ENCODE measurements at places on chromosomes 7 and 10.

GRCh38 chr10:84845628-84846261, 517.4 kb downstream of the CCSER2 start:
- no peak for DNase-seq

- DNase-seq, result no peak
Observed at GRCh38 chr10:14623931-14624330, 150.8 kb downstream of the FAM107B start.

- no peak for DNase-seq
Observed at GRCh38 chr10:31749981-31750840, 178.4 kb downstream of the ARHGAP12 start.

- no peak for DNase-seq
Observed at GRCh38 chr10:79353000-79353406, 5.7 kb downstream of the PPIF start.

DNA sequence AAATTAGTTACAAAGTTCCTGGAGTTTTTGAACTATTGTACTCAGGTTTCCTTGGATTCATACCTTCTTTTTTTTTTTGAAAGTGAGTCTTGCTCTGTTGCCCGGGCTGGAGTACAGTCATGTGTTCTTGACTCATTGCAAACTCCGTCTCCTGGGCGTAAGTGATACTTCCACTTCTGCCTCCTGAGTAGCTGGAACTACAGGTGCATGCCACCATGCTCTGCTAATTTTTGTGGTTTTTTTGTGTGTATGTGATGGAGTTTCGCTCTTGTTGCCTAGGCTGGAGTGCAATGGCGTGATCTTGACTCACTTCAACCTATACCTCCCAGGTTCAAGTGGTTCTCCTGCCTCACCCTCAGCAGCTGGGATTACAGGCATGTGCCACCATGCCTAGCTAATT, 22.3 kb downstream of the MCM10 start:
- DNase-seq, result no peak

DNA sequence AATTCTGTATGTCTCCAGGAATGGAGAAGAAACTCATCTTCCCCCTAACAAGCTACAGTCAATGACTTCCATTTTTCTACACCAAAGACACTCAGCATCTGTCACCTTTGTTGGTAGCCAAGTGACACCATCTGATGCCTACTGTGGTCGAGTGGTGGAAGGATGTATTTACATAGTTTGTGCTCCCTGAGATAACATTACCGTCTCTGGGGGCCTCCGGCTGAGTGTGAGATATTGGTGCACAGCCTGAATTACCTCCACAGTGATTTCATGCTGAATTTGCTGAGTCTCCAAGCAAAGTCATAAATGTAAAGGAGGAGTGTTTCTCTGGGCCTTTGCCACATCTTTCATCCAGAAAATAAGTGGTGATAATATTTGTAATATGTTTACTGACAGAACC, 114.0 kb downstream of the GRID1 start:
- no peak for DNase-seq

- no peak for DNase-seq
Observed at GRCh38 chr10:52864201-52865106, 91.9 kb upstream of the MBL2 start.

GRCh38 chr7:65966146-65966545, 15.9 kb downstream of the GUSB start:
- DNase-seq, result no peak

DNA sequence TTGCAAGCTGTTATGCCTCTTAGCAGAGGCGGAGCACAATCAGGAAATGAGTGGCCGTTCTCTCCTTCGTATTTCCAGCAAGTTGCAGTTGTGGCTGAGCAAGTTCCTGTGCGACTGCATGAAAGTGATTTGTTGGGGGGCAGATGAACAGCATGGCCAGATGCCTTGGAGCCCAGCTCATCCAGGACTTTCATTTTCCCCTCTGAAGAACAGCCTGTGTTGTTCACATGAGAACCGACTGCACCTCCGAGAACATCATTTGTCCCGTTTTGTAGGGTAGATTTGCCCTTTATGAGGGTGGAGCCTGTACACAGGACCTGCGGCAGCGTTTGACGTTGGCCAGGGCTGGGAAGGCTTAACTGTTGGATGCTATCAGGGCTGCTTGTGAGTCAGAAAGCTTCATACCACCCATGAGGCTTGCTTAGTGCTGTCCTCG, 4.4 kb downstream of the BAG3 start:
- no peak for DNase-seq

GRCh38 chr7:78139335-78139734, 340.8 kb downstream of the PHTF2 start:
- no peak for DNase-seq

DNA sequence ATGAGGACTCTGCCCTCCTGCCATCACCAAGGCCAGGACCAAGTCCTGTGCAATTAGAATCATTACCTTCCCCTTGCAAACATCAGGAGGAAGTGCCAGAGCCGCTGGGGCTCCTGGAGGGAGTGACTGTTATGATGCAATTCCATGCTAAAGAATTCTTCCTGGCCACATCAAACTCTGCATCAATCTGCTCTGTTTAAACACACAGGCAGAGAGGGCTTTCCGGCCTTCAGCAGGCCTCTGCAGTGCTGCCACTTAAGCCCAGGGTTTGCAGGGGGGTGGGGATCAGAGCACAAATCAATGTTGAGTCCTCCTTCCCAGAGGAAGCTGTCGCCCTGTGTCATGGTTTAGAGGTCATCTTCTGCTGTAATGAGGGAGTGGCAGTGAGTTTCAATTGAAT, 58.1 kb downstream of the CTBP2 start:
- DNase-seq, result no peak

DNA sequence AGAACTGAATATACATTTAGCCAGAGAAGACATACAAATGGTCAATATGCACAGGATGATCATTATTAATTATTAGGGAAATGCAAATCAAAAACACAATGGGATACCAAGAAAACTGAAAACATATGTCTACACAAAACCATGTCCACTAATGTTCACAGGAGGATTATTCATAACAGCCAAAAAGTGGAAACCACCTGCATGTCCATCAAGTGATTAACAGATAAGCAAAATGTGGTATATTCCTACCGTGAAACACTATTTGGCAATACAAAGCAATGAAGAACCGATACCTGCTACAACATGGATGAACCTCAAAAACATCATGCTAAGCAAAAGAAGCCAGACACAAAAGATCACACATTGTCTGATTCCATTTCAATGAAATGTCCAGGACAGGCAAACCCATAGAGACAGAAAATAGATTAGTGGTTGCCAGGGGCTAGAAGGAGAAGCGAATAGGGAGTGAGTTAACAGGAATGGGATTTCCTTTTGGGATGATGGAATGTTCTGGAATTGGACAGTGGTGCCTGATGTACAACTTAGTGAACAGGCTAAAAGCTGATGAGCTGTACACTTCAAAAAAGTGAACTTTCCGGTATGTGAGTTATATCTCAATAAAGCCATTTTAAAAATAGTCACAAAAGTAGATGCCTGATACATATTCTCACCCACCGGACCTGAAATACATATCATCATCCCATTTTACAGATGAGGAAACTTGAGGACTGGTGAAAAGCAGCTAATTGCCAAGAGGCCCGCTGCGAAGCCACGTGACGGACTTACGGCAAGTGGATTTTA, 33.6 kb downstream of the HIPK2 start:
- DNase-seq, result no peak

DNA sequence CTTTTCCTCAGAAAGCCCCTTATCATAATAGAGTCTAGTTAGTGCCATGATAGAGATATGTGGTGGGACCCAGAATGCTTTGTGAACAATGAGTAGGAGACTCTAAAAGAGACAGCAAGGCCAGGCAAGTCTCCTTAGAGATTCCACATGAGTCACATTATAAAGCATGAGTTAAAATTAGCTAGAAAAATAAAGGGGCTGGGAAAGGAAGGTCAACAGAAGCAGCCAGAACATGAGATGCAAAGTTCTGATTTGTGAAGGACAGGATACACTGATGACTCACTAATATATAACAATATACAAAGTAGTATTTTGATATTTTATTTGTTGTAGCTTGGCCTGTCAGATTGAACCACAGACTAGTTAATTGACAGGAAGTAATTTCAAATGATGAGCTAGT, 25.3 kb upstream of the SNX13 start:
- DNase-seq, result no peak

DNA sequence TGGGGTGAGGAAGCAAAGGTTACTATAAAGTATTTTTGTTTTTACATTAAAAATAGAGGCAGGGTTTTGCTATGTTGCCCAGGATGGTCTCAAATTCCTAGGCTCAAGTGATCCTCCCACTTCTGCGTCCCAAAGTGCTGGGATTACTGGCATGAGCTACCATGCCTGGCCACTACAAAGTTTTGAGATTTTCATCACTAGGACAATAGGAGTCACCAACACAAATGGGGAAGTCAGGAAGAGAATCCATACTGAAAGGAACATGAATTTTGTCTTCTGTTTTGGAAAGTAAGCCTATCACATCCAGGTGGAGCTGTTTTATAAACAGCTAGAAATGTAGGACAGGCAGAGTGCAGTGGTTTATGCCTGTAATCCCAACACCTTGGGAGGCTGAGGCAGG, 20.0 kb upstream of the CAPZA2 start:
- no peak for DNase-seq

DNA sequence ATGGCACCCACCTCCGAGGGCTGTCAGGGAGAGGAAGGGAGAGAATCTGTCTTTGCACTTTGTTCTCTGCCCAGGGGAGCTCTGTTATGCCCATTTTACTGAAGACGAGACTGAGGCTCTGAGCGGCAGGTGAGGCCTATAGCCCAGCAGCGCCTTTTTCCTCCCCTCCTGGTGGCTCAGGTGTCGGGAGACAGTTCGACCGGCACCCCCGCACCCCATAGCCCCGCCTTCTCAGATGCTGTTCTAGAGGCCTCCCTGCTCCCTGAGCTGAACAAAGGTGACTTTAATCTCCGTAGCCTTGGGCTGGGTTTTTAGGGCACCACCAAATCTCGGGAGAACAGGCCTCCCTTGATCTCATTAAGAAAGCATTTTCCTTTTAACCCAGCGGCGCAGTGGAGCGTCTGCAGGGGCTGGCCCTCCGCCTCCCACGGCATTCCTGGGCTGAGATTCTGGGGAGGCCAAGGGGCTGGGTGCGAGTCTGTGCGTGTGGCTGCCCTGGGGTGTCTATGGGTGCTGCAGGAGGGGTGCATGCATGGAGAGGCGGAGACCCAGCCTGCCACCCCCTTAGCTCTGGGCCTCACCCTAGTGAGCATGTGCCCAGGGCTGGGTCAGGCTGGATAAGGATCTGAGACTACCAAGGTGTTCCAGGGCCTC, 3.3 kb downstream of the LFNG start:
- no peak for DNase-seq

- no peak for DNase-seq
Observed at GRCh38 chr7:1969459-1970284, 263.1 kb downstream of the MAD1L1 start.

GRCh38 chr10:48604991-48605508, at the start of gene ARHGAP22:
Gene ARHGAP22 (minus strand): TSS chr10:48605073. CDS start chr10:48604796, 277 bp downstream.
- no peak for DNase-seq

GRCh38 chr7:114689406-114689805, 232.5 kb upstream of the MDFIC start:
- no peak for DNase-seq

DNA sequence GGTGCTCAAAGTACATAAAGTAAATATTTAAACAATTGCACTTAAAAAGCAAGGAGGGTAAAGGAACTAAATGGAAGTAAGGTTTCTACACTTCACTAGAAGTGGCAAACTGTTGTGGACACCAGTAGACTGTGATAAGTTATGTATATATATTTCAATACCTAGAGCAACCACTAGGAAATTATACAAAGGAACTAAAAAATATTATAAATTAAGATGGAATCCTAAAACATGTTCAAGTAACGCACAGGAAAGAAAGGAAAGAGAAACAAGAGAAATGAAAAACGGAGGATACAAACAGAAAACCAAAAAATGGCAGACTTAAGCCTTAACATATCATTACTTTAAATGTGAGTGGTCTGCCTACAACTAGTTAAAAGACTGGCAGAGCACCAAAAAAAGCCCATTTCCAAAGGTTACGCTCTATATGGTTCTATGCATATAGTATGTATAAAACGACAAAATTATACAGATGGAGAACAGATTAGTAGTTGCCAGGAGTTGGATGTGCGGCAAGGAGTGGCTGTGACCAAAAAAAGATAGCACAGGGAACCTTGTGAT, 19.0 kb downstream of the VPS41 start:
- no peak for DNase-seq

- no peak for DNase-seq
Observed at GRCh38 chr10:17386616-17387075, 67.7 kb downstream of the ST8SIA6 start.

GRCh38 chr7:116984917-116985316, 31.6 kb downstream of the ST7 start:
- DNase-seq, result no peak

GRCh38 chr10:99297033-99297432, 32.1 kb upstream of the CNNM1 start:
- DNase-seq, result no peak

- no peak for DNase-seq
Observed at GRCh38 chr7:96674565-96674964, 35.1 kb downstream of the SEM1 start.

- no peak for DNase-seq
Observed at GRCh38 chr7:155456738-155457543, 988 bp upstream of the EN2 start.

- DNase-seq, result no peak
Observed at GRCh38 chr10:49612513-49613164, 1.2 kb upstream of the CHAT start.

DNA sequence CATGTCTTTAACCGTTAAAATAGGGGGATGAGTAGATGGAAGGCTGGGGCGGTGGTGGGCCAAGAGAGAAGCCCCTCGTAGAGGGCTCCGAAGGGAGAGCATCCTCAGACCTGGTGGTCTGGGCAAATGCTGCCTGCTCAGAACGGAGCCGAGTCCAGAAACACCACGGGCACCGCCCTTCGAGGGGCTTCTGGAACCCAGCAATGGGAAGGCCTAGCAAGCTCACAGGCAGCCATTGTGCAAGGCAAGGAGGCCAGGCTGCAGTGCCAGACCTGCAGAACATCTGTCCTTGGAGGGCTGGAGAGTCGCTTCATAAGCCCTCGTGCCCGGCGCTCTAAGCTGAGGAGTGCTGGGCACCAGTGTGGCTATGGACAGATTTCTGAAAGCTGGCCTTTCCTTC, 644.1 kb upstream of the GALNT17 start:
- DNase-seq, result no peak

- no peak for DNase-seq
Observed at GRCh38 chr10:102782673-102783551, 39.2 kb downstream of the WBP1L start.

GRCh38 chr7:80215734-80216133, 81.1 kb downstream of the GNAI1 start:
- DNase-seq, result no peak

Data from activated CD8-positive, alpha-beta memory T cell treated with anti-CD3 and anti-CD28 coated beads for 1 hour (primary cell).